ENCODE measurements at places on chromosomes 3 and 15.

DNA sequence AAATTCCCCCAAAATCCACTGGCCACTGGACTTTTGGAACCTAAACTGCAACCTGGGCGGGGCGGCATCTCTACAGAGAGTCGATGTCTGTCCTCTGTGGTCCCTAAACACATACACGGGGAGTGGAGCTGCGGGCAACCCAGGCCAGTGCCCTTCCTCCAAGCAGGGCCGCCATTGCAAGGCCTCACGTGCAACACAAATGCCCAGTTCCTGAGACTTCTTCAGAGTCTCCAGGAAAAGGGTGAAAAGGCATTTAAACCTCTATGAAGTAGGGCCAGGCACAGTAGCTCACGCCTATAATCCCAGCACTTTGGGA, 4.9 kb downstream of the MUC4 start:
- DNase-seq, result no peak

- DNase-seq, result no peak
These were observed 151.3 kb downstream of the LPP start for GRCh38 chr3:188305220-188305619.

DNA sequence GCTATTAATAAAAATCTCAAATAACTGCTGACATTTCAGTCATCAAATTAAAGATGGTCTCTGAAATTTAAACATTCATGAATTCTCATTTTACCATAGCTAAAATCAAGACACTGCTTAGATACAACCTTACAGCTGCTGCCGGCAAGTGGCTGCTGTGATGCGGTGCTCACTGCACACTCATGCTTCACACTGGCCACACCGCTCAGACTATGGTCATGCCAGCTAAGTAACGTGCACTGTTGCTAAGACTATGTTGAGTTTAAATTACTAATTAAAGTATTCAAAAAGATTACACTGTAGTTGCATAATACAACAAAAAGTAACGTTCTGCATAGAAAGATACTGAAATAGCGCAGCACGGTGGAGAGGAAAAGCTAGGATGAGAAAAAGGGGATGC, 12.1 kb downstream of the ATP13A3 start:
- DNase-seq, result no peak

DNA sequence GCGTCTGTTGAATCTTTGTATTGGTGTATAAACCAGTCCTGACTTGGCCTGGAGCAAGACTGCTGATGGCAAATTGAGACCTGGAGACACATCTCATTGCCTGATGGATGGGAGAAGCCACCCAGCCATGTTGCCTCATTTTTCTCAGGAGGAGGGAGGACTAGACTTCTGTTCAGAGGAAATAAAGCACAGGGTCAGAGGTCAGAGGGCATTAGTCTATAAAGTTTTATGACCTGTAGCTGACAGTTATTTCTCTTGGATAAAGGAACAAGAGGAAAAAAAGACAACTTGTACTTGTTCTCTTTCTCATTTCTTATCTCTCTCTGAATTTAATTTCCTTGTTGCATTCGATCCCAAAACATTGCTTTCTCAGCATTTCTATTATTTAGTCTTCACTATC, 775.9 kb downstream of the SQOR start:
- no peak for DNase-seq

- DNase-seq, result peak; percentile 67
These were observed 488 bp downstream of the THSD4 start for GRCh38 chr15:71115567-71116351.

DNA sequence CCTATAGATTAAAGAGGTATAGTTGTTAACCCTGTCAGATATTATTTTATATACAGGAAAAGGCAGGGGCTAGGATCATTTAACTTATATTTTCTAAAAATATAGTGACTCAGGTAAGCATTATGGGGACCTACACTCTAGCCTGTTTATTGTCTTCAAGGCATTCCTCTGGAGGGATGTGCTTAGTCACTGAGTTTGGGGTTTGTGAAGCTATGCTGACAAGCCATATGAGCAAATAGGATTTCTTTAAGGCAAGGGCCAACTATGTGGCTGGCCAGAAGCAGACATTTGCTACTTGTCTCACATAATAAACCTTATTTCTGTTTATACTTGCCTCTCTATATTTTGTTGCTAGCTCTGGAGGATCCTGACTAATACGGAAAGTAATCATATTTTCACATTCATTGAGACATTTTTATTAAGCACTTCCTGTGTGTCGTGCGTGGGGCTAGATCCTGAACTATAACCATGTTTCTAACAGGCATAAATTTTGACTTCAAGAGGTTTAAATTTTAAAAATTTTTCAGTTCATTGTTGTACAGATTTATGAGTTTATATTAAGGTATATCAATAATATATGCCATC, 153.4 kb downstream of the OTOL1 start:
- no peak for DNase-seq

DNA sequence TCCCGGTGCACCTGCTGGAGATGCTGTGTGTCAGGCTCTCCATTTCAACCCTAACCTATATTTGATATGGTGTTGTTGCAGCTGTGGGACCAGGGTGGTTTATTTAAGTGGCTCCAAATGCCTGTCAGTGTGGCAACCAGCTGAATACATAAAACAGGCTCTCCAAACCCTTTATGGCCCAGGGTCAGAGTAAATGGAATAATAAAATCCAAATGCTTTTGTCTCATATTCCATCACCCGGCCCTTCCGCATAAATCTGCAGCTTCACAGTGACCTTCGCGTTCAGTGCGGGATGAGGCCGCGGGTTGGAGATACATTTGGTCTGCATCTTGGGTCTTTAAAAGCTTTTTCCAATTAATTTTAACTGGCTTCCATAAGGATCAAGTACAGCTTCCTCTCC, 382.1 kb upstream of the NR2F2 start:
- no peak for DNase-seq

- no peak for DNase-seq
These were observed 238.3 kb downstream of the NLGN1 start for GRCh38 chr3:173635826-173636225.

- DNase-seq, result no peak
These were observed 31.7 kb upstream of the RAB11A start for GRCh38 chr15:65837301-65838294.

- DNase-seq, result peak; percentile 77
These were observed at the start of gene ISL2 for GRCh38 chr15:76336254-76337058. TSS of gene ISL2 (plus strand) at chr15:76336773. CDS start at chr15:76336884, 111 bp downstream.

DNA sequence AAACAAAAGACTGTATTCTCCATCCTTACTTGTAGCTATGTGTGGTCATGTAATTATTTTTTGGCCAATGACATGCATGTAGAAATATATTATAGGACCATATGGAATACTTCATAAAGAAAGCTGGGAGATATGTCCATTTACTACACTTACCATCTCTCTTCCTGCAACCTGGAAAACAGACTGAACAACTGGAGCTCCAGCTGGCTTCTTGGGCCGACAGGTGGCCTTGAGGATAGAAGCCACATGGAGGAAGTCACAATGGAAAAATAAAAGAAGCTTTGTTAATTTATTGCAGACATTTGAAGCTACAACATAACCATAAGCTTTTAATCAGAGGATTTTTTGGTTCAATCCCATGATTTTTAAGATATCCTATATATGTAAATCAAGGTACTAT, 167.9 kb upstream of the CBLB start:
- no peak for DNase-seq

DNA sequence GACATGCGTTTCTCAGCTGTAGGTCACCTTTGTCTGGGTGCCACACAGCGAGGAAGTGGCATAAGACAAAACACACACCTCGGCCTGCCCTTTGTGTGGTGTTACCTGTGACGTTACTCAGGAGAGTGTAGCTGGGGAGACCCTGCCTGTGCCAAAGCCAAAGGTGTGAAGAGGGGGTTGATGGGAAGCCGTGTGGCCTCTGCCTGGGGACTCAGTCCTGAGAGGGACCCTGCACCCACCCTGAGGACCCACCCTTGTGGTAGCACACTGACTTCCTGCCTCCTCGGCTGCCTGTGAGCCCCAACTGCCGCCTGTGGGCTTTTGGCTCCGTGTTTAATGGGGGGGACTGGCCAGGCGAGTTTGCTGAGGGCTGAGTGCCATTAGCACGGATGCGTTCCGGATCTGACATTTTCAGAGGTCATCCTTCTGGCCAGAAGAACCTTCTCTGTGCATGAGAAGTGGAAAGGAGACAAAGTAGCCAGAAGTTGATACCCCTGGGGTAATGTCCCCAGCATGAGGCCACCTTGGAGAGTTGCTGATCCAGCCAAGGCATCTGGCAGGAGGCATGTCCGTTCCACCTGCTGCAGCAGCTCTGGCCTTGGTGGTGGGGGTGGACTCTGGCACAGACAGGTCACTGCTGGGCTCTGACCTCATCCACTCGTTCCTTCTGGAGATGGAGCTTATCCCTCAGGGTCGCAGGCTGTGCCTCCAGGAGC, 51.8 kb upstream of the FURIN start:
- no peak for DNase-seq

GRCh38 chr15:57994221-57995049, 71.1 kb downstream of the ALDH1A2 start:
- DNase-seq, result no peak

DNA sequence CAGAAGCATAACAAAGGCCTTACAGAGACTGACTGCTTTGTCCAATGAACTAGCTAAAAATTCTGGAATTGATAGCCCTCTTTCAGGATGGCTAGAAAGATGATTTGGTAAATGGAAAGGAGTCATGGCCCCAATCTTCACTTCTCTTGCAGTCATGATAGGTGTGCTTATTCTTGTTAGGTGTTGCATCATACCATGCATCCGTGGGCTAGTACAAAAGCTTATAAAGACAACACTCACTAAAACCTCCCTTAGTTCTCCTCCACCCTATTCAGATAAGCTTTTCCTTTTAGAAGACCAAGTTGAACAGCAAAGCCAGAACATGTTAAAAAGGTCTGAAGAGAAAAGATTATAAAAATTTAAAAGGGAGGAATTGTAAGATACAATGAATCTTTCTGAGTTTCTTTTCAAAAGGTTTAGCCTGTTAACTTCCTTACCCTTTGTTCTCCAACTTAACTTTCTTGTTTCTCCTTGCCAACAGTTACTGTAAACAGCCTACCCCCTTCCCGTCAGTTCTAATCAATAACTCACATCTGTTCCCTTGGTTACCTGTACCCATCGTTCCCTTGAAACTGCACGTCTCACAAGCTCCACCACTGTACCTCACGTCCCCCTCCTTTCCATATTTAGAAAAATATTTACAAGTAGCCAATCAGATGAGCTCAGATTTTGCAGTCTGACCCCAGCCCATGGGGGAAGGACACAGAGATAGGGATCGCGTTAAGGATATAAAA, 105.8 kb downstream of the ZBBX start:
- DNase-seq, result no peak

DNA sequence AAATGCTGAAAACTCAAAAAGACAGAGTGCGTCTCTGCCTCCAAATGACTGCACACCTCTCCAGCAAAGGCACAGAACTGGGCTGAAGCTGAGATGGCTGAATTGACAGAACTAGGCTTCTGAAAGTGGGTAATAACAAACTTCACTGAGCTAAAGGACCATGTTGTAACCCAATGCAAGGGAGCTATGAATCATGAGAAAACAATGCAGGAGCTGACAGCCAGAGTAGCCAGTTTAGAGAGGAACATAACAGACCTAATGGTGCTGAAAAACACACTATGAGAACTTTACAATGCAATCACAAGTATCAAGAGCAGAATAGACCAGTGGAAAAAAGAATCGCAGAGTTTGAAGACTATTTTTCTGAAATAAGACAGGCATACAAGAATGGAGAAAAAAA, 10.1 kb upstream of the AVEN start:
- peak; percentile 78 for DNase-seq

DNA sequence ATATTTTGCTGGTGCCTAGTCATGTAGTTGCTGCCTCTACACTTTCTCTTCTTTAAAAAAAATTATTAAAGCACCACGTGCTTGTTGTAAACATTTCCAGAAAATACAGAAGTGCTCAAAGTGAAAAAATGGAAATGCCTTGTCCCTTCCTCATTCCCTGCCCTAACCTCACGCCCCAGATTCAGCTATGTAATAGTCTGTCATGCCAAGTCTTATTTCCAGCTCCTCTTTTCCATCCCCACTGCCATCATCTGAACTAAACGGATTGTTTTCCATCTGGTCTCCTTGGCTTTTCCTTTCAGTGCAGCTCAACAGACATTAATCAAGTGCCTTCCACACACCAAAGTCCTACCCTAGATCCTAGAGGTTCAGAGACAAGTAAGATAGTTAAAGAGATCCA, 15.5 kb downstream of the ZNF774 start:
- DNase-seq, result no peak

DNA sequence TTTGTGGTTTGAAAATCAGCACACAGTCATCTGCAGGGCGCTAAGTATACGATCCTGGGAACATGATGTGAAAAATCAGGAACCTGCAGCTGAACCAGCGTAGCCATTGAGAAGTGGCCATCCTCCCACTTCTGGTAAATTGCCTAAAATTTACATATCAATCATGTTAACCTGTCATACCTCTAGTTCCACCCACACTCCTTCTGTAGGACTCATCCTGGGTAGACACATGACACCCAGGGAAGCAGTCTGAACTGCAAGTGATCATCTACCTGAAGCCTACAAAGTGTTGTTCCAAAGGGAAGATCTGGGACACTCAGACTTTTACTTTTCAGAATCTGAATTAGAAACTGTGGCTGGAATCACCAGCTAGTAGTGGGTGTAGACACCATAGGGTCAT, 5.5 kb upstream of the PSMD6 start:
- DNase-seq, result peak; percentile 34

Data from epithelial cell of esophagus (primary cell).